ENCODE measurements at places on chromosomes 7 and 10. TPM values are rescaled to one million over a fixed set of nuclear protein-coding genes. Genes with fewer than 3 reads are reported as not detected.

DNA sequence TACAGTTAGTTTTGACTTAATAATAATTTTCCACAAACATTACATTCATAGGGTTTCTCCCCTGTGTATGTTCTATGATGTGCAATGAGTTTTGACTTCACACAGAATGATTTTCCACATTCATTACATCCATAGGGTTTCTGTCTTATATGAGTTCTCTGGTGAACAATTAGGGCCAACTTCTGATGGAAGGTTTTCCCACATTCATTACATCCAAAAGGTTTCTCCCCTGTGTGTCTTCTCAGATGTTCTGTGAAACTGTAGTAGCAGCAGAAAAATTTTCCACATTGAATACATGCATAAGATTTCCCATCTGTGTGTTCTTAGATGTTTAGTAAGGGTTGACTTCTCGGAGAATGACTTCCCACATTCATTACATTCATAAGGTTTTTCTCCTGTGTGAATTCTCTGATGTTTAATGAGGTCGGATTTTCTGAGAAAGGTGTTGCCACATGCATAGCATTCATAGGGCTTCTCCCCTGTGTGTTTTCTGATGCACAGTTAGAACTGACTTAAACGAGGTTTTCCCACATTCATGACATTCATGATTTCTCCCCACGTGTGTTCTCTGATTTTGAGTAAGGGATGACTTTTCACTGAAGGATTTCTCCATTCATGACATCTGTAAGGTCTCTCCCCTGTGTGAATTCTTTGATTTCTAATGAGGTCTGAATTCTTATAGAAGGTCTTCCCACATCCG lies 118.5 kb downstream of the ZNF33B start:
- no peak for DNase-seq

The CDHR1 gene
- total RNA-seq, result 2.7 TPM

DNA sequence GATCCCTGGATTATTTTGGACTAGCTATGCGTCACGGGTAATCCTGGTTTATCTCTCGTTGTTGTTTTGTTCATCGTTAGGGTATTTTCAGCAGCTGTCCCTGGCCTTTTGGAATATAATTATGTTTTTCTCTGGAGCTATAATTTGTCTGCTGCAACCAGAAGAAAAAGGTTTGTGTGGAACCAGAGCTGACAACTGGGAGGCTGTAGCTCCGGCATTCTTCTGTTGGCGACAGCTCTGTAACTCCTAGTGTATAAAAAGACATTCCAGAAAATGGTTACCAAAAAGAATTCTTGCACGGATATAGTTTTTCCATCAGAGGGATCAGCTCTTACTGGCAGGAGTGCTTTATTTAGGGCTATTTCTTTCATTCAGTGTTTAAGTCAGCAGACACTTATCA lies 130.9 kb upstream of the PRR15 start:
- no peak for DNase-seq

The OR9A2 gene
- total RNA-seq, result not detected

- DNase-seq, result no peak
Observed at GRCh38 chr10:57367412-57367811, 900.3 kb downstream of the IPMK start.

The SRI gene
- 60.6 TPM for total RNA-seq

GRCh38 chr10:71274901-71275796 lies 43.9 kb upstream of the SLC29A3 start:
- DNase-seq, result no peak

The SPDYE2B gene
- not detected for total RNA-seq

DNA sequence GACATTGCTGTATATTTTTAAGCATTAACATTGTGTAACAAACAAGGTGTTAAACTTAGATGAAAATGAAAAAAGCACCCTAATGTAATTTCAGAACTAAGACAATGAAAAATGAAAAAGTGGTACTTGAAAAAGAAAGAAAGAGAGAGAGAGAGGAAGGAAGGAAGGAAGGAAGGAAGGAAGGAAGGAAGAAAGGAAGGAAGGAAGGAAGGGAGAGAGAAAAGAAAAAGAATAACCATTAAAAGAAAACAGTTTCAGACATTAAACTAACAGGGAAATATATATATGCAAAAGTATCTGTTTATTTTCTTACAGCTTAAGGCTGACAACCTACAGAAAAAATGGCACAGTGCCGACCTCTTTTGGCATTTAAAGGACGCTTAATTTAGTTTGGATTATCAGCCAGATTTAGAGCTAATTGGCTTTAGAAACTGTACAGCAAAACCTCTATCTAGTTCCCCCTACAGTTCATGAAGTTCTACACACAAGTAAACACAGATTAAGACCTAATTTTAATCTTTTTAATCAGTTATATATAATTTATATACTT lies 13.8 kb downstream of the MTERF1 start:
- DNase-seq, result no peak

- DNase-seq, result no peak
Observed at GRCh38 chr7:84236398-84236797, 41.8 kb upstream of the SEMA3A start.

The VSTM2A gene
- total RNA-seq, result 0.12 TPM

DNA sequence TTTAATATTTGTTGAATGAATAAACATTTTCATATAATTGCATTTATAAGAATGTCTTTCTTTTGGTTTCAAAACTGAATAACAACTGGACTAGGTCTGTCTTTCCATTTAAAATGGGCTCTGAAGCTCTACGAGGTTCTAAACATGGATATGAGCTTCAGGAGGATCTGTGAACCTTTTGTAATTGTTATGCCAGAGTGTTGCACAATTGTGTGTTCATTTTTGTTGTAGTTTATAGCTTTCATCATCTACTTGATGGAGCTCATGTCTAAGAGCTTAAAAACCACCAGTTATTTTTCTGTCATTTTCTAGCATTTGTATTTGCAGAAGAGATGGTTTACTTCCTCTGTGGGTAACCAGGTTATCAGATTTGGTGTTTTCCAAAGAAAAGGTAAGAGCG lies 265.7 kb upstream of the NPY start:
- DNase-seq, result no peak

The PRPF18 gene
- 30.8 TPM for total RNA-seq

The TRPV6 gene
- total RNA-seq, result not detected

DNA sequence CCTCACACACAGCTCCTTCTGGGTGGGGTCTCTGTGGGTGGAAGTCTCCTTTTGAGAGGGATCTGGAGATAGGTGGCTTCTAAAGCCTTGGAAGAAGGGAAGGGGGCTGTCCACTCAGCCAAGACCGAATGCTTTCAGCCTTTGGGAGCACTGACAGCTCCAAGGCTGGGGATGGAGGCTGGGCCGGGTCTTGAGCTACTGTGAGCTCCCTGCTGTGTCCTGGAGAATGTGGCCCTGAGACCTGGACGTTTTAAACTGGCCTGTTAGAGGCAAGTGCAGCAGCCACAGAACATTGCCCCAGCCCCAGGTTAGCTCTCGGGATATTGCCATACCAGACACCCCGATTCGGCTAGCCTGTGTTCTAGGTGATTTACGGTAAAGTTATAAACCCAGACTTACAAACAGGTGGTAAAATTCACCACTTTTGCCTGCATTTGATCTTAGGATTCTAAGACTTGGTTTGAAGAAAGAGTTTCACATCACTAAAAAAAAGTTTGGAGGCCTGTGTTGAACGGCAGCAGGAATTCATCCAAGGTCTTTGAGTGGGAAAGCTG lies 548.5 kb upstream of the FOXK1 start:
- DNase-seq, result no peak

DNA sequence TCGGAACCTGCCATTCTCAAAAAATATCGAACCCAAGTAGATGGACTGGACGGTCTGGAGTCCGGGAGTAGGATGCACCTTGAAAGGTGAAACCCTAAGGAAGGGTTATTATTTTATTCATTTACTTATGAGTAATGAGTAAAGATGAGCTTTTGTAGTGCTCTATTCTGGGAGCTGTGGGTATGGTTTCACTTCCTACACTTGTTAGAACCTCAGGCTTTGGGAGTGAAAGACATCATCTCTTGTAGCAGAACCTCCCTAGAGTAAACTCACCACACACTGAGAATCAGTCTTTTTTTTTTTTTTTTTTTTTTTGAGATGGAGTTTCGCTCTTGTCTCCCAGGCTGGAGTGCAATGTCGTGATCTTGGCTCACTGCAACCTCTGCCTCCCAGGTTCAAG lies 389.4 kb upstream of the AUTS2 start:
- no peak for DNase-seq

GRCh38 chr10:74305730-74306129 lies 154.7 kb downstream of the ADK start:
- no peak for DNase-seq

GRCh38 chr7:45451342-45452035 lies 122.7 kb upstream of the ADCY1 start:
- DNase-seq, result no peak

GRCh38 chr7:32537760-32538159 lies 42.5 kb downstream of the AVL9 start:
- no peak for DNase-seq

The GNGT1 gene
- 0.06 TPM for total RNA-seq

Data from neural progenitor cell (in vitro differentiated cells).